ENCODE measurements at places on chromosomes 13 and 19.

DNA sequence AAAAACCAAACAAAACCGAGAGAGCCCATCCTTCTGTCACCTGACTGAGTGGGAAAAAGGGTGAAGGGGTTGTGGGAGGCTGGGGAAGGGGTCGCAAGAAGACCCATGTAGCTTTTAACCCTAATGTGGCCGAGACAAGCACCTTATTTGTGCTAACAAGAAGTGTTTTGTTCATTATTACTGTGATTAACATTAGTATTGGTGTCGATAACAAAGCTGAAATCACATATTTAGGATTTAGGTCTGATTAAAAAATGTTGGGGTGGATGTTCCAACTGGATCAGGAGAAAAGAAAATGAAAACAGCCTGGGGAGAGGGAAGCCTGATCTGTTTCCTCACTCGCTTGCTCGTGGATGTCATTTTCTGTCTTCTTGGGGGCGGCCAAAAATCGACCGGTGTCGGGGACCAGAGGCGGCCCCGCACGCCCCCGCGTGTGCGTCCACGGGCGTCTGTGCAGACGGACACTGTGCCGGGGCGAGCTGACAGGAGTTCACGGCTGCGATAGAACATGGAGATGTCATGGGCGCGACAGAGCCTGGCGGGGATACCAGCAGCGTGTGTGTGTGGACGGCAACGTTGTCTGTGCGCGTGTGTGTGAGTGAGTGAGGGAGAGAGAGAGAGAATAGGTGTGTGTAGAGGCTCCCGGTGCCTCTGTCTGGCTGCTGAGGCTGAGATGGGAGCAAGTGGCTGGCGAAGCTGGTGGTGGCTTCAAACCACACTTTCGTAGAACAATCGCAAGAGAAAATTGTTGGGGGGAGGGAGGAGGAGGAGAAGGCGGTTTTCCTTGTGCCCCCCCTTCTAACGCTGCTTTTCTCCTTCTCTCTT is 29.1 kb downstream of the NFIX start:
- no peak for DNase-seq

GRCh38 chr13:45185286-45185685 is 15.6 kb downstream of the KCTD4 start:
- DNase-seq: no peak

DNA sequence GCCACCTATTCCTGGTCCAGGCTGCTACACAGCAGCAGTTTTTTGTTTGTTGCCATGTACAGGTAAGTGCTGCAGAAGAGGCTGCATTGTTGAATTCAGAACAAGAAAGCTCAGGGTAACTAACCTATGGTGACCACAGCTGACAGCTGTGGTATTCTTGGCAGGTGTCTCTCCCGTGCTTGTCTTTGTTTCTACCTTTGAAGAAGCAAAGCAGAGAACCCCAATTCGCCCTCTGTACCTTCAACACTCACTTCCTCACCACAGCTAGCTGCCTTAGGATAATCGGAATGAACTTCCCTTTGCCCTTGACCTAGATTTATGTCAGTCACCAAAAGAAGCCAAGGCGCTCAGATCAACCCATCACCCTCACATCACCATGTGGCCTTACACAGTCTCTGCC is 1703.3 kb upstream of the SLC10A2 start:
- DNase-seq: no peak

DNA sequence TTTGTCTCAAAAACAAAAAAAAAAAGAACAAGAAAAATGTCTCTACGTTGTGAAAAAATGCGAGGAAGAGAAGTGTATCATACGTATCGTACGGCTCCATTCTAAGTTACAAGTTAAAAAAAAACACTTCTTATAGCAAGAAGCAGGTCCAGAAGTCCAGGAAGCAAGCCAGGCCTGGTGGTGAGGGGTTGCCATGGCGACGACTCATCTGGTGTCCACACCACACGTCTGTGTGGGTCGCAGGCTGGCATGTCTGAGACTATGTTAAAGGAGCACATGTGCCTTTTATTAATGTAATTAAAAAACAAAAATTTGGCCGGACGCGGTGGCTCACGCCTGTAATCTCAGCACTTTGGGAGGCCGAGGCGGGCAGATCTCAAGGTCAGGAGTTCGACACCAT is 5.9 kb downstream of the MED16 start:
- no peak for DNase-seq

GRCh38 chr19:44628793-44629192 is 14.9 kb upstream of the PVR start:
- no peak for DNase-seq

GRCh38 chr19:1066748-1067340 is at the start of gene ARHGAP45:
TSS of gene ARHGAP45 (plus strand) at chr19:1067167. CDS start at chr19:1067406, 239 bp downstream.
- no peak for DNase-seq

DNA sequence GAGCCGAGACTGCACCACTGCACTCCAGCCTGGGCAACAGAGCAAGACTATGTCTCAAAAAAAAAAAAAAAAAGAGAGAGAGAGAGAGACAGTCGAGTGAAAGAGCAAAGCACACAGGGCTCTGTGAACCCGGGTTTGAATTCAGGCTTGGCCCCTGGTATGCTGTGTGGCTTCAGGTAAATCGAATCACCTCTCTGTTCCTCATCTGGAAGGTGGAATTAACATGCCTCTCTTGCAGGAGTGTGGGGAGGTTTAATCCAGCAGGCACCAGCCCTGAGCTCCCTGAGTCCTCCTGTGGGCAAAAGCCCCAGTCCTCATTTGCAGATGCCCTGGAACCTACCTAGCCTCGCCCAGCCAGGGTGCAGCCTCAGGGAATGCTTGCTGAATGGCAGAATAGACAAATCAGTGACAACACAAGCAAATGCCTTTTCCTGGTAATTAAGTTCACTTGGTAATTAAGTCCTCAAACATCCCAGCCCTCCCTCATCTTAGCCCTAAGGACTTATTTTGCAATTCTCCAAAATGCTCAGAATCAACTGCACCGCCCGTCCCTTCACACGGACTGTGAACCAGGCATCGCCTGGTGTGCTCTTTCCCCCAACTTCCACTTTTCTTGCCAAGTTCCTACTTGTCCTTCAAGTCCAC is 4.6 kb upstream of the ZNRF4 start:
- DNase-seq: no peak

DNA sequence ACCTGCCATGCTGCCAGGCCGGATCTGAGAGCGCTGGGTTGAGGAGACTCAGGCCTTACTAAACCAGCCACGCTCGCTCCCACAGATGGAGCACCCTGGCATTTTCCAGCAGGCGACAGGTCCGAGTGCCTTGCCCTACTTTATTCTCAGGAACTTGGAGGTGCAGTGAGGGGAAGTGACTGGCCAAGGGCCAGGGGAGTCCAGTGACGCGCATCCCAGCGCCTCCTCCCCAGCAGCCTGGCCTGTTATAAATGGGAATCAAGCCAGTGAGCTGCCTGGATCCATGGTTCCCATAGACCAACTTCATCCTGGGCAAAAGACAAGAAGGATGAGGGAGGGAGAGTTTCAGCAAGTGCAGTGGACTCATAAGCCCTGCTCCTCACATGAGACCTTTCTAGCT is 35.5 kb downstream of the TMED1 start:
- peak; percentile 73 for DNase-seq

DNA sequence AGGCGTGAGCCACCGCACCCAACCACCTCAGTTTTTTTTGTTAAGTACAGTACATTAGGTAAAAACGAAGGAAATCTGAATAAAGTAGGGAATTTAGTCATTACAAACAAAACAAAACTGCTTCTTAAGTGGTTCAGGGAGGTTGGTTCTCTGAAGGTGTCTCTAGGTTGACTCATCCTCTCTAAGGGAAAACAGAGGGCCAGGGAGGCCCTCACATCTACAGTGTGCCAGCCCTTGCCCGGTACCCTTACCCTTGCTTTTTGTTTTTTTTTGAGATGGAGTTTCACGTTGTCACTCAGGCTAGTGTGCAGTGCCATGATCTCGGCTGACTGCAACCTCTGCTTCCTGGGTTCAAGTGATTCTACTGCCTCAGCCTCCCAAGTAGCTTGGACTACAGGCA is 17.2 kb upstream of the JUND start:
- DNase-seq: no peak

GRCh38 chr19:13817018-13817614 is 21.9 kb downstream of the ZSWIM4 start:
- DNase-seq: no peak

DNA sequence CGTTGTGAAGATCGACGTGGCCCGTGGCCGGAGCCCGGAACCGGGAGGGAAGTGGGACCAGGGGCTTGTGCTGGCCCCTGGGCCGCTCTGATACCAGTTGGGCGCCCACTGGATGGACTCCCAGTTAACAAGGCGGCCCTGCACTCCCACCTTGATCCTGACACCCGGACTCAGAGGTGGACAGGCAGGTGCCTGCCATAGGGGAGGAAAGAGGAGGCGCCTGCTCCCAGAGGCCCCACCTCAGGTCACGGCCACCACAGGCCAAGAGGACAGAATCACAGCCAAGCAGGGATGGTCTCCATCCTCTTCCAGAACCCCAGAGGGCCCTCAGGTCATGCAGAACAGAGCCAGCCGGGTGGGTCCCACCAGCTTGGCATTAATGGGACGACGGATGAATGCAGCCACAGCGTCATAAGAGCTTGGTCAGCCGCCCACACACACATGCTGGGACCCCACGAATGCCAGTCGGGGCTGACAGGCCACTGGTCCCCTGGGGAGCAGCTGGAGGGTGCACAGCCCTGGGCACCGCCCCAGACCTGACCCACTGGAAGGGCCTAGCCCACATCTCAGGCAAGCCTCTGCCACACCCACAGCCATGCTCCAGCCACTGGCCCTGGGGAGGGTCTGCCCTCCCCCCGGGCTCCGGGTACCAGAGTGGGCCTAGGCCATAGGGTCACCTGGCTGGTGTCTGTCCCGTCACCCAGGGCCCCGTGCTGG is 9.6 kb upstream of the KLF16 start:
- no peak for DNase-seq

- DNase-seq: no peak
Observed at GRCh38 chr13:86725105-86725504, 925.9 kb upstream of the SLITRK6 start.

- DNase-seq: no peak
Observed at GRCh38 chr13:44040070-44040817, 160.5 kb downstream of the LACC1 start.

- DNase-seq: no peak
Observed at GRCh38 chr13:62193919-62194318, 778.3 kb upstream of the PCDH20 start.

GRCh38 chr19:39825531-39826076 is 8.4 kb downstream of the DYRK1B start:
- no peak for DNase-seq

GRCh38 chr13:30496147-30496546 is 30.4 kb upstream of the HMGB1 start:
- no peak for DNase-seq

DNA sequence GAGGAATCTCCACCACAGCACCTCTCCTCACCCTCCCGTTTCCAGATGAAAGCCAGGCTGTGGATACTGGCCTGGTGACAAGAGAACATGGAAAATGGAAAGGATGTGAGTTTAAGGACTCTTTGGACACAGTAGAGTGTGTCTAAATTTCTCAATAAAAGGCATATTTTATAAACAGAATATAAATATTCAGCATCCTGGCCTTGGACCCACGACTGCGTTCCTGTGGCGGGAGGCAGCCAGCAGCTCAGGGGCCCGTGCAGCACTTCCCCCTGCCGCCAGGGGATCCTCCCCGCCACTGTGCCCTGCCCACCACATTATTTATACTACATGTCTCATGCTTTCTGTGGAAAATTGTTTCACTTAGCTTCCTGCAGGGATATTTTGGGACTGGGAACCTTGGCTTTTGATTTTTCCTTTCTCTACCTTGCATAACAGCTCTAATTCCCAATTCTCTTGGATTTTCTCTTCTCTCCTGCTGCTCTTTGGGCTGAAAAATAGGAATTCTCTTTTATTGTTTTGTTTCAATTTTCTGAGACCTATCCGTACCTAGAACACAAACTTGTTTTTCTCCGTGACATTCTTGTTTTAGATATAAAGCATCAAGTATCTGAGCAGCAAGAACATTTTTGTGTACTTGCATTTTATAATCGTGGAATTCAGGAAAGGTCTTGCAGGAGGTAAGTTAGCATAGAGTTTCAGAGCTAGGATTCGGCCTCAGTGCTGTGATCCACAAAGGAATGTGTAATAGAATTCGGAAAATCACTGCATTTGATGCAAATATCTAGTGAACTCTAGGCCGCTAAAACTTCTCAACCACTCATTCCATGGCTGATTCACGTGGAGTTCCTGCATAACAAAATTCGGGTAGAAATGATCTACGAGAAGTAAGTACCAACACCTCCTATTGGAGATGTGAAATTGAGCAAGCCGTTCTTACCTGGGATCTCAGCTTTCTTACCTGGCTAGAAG is 107.7 kb upstream of the SPATA13 start:
- no peak for DNase-seq

- no peak for DNase-seq
Observed at GRCh38 chr13:22138947-22139346, 468.1 kb downstream of the FGF9 start.

- DNase-seq: no peak
Observed at GRCh38 chr19:39823686-39824085, 10.3 kb downstream of the DYRK1B start.

GRCh38 chr13:102688306-102688973 is 6.4 kb downstream of the METTL21C start:
- DNase-seq: no peak

- DNase-seq: no peak
Observed at GRCh38 chr13:41597348-41598041, 140.1 kb downstream of the RGCC start.

DNA sequence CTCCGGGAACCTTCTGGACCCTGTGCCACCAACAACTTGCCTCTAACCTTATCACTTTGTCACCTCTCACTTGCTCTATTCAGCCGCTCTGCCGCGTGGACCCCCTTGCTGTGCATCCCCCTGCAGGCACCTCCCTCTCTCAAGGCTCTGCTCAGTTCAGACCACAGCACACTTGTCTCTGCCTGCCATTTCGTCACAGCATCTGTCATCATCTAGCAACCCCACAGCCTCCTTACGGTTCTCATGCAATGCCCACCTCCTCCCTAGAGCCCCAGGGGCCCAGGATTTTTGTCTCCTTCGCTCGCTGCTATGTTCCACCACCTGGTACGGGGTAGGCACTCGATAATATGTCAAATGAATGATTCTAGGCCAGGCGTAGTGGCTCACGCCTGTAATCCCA is 4.8 kb downstream of the HAUS8 start:
- DNase-seq: no peak

GRCh38 chr19:16030964-16031871 is 45.1 kb upstream of the TPM4 start:
- DNase-seq: no peak
